MCF 10A (cell line): ENCODE measurements at places on chromosomes 7 and 10. TPM values are rescaled to one million over a fixed set of nuclear protein-coding genes. Genes with fewer than 3 reads are reported as not detected.

The HUS1 gene
- total RNA-seq, result 39.9 and 42.8 TPM in 2 replicates

DNA sequence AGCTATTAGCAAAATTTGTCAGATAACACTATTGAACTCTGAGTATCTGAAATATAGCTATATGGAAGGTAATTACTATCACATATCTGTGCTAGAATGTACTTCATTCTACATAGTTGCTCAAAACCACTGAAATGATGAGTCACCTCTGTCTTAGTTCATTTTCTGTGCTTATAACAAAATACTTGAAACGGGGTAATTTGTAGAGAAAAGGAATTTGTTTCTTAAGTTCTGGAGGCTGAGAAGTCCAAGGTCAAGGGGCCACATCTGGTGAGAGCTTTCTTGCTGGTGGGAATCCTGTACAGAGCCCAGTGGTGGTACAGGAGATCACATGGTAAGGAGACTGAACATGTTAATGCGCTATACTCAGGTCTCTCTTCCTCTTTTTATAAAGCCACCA lies 41.9 kb upstream of the TNKS2 start:
- peak; percentile 23 for DNase-seq
- H3K4me3 ChIP-seq, result no peak overlapping the region

GRCh38 chr10:5600908-5601307 lies 65.5 kb downstream of the ASB13 start:
- no peaks in the 10 kb centered on the region for H3K27me3 ChIP-seq
- peaks cover 11% of the 10 kb centered on the region for H3K4me1 ChIP-seq
- H3K4me3 ChIP-seq, result no peak overlapping the region

GRCh38 chr7:111867348-111867931 lies 305.1 kb upstream of the IMMP2L start:
- no peak overlapping the region for H3K27ac ChIP-seq
- H3K4me3 ChIP-seq, result no peak overlapping the region
- H3K27me3 ChIP-seq, result no peaks in the 10 kb centered on the region
- no peak for DNase-seq

The MYL10 gene
- not detected in 2 replicates for total RNA-seq

DNA sequence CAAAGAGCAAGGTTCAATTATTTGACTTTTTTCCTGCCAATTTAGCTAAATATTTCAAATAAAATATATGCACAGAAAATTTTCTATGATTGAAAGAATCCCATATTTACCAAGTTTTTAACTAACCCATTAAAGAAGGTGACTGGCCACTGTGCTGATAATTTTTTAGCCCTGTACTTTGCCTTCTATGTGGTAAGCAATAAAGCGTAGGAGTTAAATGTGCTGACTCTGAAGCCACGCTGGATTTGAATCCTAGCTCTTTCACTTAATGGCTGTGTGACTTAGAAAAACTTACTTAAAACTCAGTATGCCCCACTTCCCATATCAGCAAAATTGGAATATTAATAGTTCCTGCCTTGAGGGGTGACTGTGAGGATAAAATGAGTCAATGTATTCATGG lies 82.1 kb downstream of the NEUROD6 start:
- H3K27me3 ChIP-seq, result peaks cover 12% of the 10 kb centered on the region
- H3K4me3 ChIP-seq, result no peak overlapping the region
- no peaks in the 10 kb centered on the region for H3K4me1 ChIP-seq
- H3K27ac ChIP-seq, result no peak overlapping the region

The BICC1 gene
- 7.9 and 15.6 TPM in 2 replicates for total RNA-seq

The STAG3 gene
- total RNA-seq, result 1.1 and 1.5 TPM in 2 replicates

DNA sequence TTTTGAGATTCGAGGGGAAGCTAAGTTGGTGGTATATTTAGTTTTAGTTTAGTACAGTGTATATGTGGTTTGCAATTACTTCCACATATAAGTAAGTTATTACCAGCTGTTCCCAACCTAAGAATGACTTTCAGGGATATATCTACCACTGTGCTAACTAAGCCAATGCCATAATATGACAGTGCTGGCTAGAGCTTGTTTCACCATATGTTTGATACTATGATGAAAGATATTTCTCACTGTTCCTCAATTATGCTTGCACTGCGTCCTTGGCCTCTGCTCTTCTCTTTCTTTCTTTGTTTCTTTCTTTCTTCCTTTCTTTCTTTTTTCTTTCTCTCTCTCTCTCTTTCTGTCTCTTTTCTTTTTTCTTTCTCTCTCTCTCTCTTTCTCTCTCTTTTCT lies 113.8 kb upstream of the SKAP2 start:
- no peaks in the 10 kb centered on the region for H3K4me1 ChIP-seq
- no peak overlapping the region for H3K4me3 ChIP-seq
- peaks cover 6% of the 10 kb centered on the region for H3K36me3 ChIP-seq
- no peaks in the 10 kb centered on the region for H3K27me3 ChIP-seq
- no peak overlapping the region for H3K27ac ChIP-seq
- DNase-seq, result no peak

DNA sequence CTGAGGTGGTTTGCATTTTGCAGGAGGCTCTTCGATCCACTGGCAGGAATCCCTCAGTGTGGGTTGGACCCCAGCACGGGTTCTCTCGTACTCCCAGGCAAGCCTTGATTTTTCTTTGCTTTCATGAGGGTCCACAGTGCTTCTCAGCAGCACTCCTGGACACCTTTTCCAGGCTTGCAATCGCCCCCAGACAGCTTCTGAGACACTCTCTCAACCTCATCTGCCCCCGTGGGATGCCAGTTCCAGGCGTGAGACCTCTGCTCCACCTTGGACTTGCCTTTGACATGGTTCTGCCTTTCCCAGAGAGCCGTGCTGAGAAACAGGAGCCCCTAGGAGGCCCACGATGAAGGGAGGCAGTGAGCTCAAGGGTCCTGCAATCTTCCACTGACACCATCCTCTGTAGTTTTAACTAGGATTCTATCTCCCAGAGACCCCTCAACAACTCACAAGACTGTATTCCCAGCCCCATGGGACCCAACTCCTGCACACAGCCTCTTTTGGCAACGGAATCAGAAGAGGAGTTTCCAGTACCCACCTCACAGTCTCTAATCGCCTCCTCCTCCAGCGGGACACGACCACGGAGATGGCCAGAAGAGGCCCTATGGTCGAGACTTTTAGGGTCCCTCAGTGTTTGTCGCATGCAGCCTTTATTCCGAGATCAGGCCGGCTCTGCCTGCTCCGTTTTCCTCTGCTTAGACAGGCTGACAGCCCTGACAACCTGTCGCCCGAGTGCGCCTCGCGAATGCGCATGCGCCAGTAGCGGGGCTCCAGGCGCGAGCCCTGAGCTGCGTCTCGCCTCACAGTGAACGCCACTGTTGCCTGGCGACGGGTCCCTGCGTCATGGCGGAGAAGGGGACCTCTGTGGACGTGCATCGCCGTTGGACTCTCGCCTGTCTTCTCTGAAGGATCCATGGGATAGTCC lies 26.0 kb upstream of the ZNF273 start:
- no peaks in the 10 kb centered on the region for H3K27me3 ChIP-seq
- H3K4me1 ChIP-seq, result no peaks in the 10 kb centered on the region
- no peak for DNase-seq
- no peaks in the 10 kb centered on the region for H3K36me3 ChIP-seq

- H3K27ac ChIP-seq, result no peak overlapping the region
- no peak overlapping the region for H3K4me3 ChIP-seq
- H3K4me1 ChIP-seq, result peaks cover 6% of the 10 kb centered on the region
These were observed 65.5 kb downstream of the ZRANB1 start for GRCh38 chr10:125007436-125007835.

The LIPM gene
- not detected in 2 replicates for total RNA-seq

GRCh38 chr10:52463826-52464225 lies 149.7 kb downstream of the DKK1 start:
- H3K27ac ChIP-seq, result no peak overlapping the region
- H3K27me3 ChIP-seq, result no peaks in the 10 kb centered on the region
- DNase-seq, result no peak
- H3K4me1 ChIP-seq, result peaks cover 10% of the 10 kb centered on the region
- H3K4me3 ChIP-seq, result no peak overlapping the region

The ELFN1 gene
- not detected in 2 replicates for total RNA-seq

GRCh38 chr10:49080965-49081364 lies 34.4 kb downstream of the VSTM4 start:
- no peaks in the 10 kb centered on the region for H3K4me1 ChIP-seq
- no peak overlapping the region for H3K4me3 ChIP-seq
- H3K36me3 ChIP-seq, result no peaks in the 10 kb centered on the region
- DNase-seq, result no peak

The IFIT2 gene
- 0.58 and 1.3 TPM in 2 replicates for total RNA-seq

The JAKMIP3 gene
- total RNA-seq, result not detected in 2 replicates
